ENCODE measurements at places on chromosomes 1 and 21. TPM values are rescaled to one million over a fixed set of nuclear protein-coding genes. Genes with fewer than 3 reads are reported as not detected.
A peak's percentile ranks its signal among the peaks of the same experiment; 100 is the strongest.

LCE1E gene
- total RNA-seq = not detected

CNR2 gene
- not detected for total RNA-seq

DNA sequence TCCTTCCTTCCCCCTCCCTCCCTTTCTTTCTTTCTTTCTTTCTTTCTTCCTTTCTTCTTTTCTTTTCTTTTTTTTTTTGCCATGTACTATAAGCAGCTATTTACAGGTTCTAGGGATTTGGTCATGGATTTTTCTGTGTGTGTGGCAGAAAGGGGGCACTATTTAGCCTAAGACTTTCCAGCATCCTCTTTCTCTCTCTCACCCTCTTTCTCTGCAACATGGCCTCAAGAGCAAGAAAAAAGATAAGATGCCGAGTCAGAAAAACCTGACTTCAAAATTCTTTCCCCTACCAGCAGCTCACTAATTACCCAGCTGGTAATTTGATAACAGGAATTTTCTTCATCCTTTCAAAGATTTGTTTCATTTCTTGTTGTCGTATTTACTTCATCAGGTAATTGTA, 458.3 kb upstream of the ADAMTS5 start:
- DNase-seq = peak; percentile 73

- no peak for DNase-seq
Observed at GRCh38 chr1:23897083-23897482, 16.1 kb downstream of the CNR2 start.

Measured in LHCN-M2 (cell line).